Dermis blood vessel endothelial cell (primary cell): ENCODE measurements at places on chromosomes 7 and 10.

GRCh38 chr7:139656387-139656786, 121.4 kb downstream of the HIPK2 start:
- DNase-seq: no peak

DNA sequence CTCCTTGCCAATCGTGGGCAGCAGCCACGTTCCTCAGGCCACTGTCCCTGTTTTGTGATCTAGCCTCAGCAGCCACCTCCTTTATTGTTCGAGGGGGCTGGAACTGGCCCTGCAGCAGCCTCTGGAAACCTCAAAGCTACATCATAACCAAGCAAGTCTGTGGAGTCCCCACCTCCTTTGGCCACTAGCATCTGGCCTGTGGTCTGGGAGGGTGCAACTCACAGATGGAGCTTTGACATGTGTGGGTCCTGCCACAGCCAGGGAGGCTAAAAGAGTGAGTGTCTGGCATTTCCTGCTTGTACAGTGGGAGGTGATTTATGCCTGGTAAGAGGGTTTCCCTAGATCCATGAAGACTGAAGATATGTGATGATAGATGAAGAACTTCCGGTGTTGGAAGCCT, 32.3 kb upstream of the NUB1 start:
- DNase-seq: no peak

GRCh38 chr7:152382244-152382643, 53.6 kb downstream of the KMT2C start:
- DNase-seq: no peak

- DNase-seq: no peak
These were observed 374.8 kb downstream of the INHBA start for GRCh38 chr7:41328131-41328530.

DNA sequence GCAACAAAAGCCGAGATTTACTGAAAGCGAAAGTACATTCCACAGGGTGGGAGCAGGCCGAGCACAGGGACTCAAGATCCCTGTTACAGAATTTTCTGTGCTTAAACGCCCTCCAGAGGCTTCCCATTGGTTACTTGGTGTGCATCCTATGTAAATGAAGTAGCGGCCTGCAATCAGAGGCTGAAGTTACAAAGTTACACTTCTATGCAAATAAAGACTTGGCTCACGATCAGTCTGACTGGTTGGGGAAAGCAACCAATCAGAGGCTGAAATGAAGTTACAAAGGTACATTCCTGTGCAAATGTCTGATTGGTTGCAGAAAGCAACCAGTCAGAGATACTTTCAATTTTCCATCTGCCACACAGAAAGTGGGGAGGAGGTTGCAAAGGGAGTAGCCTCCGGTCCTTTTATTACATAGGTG, 4.1 kb downstream of the ACBD7 start:
- peak; percentile 98 for DNase-seq

- no peak for DNase-seq
These were observed 15.7 kb downstream of the DNAJB6 start for GRCh38 chr7:157352516-157352915.

GRCh38 chr7:41732843-41733306, 30.0 kb upstream of the INHBA start:
- no peak for DNase-seq
